GM04504 (cell line): ENCODE measurements at places on chromosomes 12 and 14.

DNA sequence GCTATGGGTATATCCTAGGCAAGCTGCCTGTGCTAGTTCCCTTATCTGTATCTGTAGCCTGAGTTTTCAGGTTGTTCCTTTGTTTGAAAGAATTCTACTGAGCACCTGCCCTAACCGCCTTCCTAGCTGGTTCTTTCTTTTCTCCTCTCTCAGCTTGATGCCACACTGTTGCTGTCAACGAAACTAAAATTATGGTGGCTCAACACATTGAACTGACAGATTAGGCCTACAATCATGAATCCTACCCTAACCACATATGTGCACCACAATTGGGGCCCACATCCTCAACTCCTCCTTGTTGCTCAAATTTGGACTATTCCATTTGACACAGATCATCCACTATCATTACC, 36.2 kb upstream of the RESF1 start:
- DNase-seq, result no peak

DNA sequence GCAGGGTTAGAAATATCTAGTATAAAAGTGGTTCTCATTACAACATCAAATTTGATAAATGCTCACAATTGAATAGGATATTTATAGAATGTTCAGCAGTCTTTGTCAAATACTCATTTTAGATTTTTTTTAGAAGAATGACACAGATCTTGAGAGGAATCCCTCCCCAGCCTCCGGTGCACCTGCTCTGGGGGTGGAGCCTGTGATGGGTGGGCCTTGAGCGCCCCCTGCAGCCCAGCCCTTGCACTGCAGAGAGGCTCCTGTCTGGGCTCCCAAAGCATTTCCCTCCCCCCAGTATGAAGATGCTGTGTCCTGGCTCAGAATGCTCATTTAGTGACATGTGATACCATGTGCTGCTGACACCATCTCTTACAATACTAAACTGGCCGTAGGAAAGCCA, 792.3 kb downstream of the TMEM121 start:
- no peak for DNase-seq

DNA sequence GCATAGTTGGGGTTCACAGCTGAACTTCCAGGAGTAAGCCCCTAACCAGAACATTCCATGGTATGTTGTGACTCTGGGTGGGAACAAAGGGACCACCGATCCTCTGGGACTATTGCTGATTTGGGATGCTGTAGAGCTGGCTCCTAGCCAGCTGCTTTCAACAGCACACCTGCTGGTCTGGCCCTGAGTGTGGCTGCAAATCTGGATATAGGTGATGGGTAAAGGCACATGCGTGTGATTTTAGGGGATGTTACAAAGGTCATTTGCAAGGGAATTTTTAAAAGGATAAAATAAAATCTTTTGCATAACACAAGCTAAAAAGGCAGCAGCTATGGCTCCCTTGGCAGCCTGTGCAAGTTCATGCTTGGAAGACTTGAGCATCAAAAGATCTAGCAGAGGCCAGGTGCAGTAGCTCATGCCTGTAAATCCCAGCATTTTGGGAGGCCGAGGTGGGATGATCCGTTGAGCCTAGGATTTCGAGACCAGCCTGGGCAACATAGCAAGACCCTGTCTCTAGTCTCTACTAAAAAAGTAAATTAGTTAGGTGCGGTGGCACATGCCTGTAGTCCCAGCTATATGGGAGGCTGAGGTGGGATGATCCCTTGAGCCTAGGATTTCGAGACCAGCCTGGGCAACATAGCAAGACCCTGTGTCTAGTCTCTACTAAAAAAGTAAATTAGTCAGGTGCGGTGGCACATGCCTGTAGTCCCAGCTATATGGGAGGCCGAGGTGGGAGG, 1.6 kb downstream of the ALDH2 start:
- DNase-seq, result no peak

DNA sequence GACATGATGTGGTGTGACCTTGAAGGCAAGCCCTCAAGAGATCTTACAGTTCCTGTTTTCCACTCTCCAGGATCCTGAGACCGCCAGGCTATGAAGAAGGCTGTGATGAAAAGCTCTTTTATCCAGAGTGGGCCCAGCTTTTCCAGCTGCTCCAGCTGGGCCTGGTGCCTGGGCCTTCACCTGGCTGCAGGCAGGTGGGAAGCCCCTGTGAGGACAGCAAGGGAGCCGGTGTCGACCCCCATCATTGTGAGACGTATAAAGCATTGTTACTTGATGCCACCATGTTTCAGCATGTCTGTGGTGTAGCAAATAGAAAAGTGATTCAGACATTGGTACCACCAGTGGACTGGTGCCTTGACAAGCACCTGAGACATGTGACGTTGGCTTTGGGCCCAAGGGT, 190.2 kb downstream of the KIF26A start:
- DNase-seq, result no peak

- DNase-seq, result no peak
Measured at GRCh38 chr14:29077916-29078315, 311.3 kb downstream of the FOXG1 start.

- DNase-seq, result no peak
Measured at GRCh38 chr14:70658899-70659298, 17.2 kb downstream of the TTC9 start.

- no peak for DNase-seq
Measured at GRCh38 chr12:6148061-6148460, 23.6 kb upstream of the VWF start.

DNA sequence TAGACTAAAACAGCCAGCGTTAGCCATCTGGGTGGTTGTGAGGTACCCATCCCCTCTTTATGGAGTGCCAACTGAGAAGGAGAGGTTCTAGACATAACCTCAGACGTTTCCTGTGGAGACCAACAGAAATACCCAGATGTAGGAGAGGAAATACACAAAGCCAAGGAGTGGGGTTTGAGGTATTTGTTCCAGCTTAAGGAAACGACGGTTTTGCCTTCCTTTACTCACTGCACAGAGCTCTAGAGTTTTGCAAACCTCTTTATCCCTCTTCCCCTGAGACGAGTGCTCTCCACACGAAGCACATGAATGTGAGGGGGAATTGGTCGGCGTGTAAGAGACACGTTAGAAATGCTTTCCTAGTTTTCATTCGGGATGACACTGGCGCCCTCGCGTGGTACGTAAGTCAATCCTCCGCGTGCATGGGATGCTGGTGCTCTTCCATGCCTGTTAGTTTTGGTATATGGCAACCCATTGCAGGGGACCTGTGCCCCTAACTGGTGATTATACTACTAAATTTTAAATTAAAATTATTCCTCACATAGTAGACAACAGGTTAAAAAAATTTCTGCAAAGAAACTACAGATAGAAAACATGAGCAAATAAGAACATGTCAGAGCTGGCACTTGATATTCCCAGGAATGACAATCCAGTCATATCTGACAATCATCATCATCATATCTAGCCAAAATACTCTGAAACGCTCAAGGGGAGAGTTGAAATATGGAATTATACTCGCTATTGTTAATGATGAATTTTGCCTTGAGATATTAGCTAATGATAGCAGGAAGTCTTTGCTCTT, 121.7 kb downstream of the PPM1H start:
- DNase-seq, result no peak

GRCh38 chr14:47435331-47435965, 240.0 kb downstream of the MDGA2 start:
- DNase-seq, result no peak

DNA sequence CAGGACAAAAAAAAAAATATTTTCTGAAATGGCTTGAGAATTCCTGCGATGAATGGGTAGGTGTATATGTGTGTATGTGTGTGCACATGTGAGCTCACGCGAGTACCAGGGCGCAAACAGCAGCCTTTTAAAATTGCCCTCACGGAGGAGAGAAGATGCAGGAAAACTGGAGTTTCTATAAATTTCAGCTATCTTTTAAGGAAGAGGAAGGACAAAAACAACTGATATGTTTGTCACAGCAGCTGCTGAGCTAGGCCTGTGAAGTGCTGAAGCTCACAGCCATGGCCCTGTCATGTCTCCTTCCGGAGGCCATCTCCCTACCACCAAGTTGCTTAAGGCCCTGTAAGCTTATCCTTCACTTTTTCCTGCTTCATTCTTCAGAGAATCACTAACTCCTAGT, 40.8 kb downstream of the DUSP16 start:
- DNase-seq, result no peak

- DNase-seq, result no peak
Measured at GRCh38 chr14:76516884-76517283, 140.9 kb downstream of the ESRRB start.

GRCh38 chr14:80653956-80654355, 287.6 kb downstream of the CEP128 start:
- DNase-seq, result no peak
